ENCODE measurements at places on chromosomes 16 and 17.
A peak's percentile ranks its signal among the peaks of the same experiment; 100 is the strongest.

DNA sequence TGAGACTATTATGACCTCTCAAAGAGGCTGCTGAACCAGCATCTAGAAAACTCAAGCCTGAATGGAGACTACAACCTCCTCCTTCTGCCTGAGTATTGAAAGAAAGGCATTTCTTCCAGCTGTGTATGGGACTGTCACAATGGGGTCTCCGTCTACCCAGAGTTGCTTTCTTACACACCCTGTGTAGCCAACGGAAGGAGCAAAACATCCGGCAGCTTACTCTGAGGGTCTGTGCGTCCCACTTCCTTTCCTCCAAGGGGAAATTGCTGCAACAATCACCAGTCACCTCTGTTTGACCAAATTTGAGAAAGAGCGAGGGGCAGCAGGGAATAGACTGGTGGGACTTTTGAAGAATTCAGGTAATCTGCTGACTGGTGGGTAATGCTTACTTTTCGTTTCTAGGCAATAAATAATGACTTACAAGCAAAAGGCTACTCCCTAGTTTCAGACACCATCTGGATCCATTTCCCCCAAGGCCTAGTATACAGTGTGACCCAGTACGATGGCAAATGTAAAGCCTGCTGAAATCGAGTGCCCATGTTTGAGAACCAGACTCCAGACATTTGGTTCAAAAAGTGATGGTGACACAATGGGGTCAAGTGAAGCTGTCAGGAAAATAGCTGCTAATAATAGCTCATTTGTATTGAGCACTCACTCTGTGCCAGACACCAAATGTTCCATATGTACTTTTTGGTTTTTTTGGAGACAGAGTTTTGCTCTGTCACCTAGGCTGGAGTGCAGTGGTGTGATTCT is 81.7 kb downstream of the YPEL2 start:
- no peak for DNase-seq

- no peak for DNase-seq
Measured at GRCh38 chr17:67156269-67157199, 88.5 kb downstream of the HELZ start.

DNA sequence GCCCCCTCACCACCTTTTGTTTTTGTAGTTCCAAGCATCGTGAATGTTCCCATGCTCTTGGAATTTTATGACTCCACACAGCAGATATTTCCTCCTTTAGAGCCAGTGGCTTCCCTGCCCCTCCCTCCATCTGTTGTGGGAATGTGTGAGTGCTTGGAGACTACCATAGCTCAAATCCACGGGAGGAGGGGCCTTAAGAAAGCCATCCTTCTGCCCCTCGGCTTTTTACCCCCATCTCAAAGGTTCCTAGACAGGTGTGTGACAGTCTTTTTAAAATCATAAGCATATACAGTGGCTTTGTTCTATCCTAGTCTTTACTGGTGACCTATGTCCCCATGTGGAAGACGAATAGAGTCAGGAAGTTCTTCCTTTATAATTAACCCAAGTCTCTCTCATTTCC is 47.2 kb downstream of the YPEL2 start:
- peak; percentile 32 for DNase-seq

DNA sequence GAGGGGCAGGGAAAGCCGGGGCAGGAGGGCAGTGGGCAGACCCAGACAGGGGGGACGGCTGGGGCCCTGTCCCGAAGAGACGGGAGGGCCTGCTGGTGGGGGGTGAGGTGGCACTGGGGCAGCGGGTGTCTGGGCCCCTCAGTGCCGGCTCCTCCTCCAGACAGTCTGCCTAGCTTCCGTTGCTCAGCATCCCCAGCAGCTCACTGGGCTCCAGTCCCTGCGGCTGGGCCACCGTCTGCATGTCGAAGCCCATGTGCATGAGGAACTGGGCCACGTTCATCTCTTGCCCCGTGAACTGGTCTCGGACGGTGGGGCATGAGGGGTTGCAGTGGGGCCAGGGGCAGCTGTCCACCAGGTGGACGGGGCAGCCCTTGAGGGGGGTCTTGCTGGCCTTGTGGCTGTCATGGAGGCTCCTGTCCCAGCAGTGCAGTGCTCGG is 5.8 kb upstream of the MYADML2 start:
- DNase-seq = no peak

- DNase-seq = peak; percentile 67
Measured at GRCh38 chr16:88743693-88744576, 37.6 kb downstream of the CTU2 start.

DNA sequence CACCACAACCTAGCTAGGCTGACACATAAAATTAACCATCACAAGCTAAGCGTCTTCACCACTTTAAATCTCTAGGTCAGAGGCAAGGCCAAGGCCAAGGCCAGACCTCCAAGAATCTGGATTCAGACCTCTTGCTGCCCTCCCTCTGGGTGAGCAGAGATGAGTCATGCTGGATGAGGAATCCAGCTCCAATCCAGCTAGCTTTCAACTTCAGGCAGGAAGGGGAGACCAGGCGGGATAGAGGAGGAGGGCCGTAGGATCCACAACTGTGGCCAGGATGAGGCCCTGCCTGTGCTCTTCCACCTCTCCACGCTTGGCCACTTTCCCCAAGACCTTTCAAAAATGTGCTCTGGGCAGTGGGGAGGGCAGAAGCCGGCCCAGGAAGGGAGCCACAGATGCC is 14.7 kb downstream of the LRRC75A start:
- no peak for DNase-seq

DNA sequence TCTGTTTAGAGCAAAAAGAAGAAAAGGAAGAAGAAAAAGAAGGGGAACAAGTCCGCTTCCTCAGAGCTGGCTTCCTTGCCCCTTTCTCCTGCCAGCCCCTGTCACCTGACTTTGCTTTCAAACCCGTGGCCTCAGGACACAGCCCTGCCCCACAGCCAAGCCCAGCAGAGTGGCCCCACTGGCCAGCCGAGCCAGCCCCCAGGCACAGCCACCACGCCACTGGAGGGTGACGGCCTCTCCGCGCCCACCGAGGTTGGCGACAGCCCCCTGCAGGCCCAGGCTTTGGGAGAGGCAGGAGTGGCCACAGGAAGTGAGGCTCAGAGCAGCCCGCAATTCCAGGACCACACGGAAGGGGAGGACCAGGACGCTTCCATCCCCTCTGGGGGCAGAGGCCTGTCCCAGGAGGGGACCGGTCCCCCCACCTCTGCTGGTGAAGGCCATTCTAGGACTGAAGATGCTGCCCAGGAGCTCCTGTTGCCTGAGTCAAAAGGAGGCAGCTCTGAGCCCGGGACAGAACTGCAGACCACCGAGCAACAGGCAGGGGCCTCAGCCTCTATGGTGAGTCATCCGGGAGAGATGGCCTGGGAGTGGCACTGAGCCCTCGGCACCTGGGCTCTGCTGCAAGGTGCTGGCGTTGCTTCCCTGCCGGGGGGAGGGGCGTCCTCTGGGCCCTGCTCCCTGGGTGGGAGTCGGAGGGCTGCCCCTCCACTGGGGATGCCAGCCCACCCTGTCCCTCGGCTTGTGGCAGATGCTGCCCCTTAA is 27.3 kb downstream of the RNF213 start:
- DNase-seq = no peak

- no peak for DNase-seq
Measured at GRCh38 chr16:4692460-4693295, 684 bp upstream of the NUDT16L1 start.

DNA sequence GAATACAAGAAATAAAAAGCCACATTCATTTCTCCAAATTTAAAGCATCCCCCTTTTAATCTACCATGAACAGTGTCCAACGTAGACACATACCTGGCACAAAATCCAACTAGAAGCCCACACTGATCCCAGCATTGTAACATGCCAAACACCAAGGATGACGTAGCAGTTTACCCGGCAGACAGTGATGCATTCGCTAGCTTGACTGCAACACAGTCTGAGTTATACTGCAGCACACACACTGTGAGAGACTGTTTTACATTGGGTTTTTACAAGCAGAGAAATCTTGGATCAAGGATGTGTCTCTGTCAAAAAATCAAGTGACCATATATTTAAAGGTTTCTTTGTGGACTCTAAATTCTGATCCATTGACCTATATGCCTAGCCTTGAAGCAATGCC is 74.5 kb upstream of the C17orf78 start:
- DNase-seq = no peak

DNA sequence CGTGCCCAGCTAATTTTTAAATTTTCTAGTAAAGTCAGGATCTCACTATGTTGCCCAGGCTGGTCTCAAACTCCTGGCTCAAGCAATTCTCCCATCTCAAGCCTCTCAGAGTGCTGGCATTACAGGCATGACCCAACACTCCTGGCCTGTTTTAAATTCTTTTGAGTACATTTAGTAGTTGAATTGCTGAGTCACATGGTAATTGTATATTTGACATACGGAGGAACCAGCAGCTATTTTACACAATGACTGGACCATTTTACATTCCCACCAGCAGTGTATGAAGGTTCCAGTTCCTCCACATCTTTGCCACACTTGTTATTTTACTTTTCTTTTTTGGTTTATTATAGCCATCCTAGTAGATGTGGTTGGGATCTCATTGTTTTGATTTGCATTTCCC is 43.6 kb downstream of the RHOT1 start:
- DNase-seq = no peak
